ENCODE measurements at places on chromosomes 2 and 18.

GRCh38 chr2:34912084-34912483, 1313.0 kb upstream of the FAM98A start:
- DNase-seq: no peak

GRCh38 chr2:181847702-181848101, 43.8 kb upstream of the ITPRID2 start:
- DNase-seq: no peak

DNA sequence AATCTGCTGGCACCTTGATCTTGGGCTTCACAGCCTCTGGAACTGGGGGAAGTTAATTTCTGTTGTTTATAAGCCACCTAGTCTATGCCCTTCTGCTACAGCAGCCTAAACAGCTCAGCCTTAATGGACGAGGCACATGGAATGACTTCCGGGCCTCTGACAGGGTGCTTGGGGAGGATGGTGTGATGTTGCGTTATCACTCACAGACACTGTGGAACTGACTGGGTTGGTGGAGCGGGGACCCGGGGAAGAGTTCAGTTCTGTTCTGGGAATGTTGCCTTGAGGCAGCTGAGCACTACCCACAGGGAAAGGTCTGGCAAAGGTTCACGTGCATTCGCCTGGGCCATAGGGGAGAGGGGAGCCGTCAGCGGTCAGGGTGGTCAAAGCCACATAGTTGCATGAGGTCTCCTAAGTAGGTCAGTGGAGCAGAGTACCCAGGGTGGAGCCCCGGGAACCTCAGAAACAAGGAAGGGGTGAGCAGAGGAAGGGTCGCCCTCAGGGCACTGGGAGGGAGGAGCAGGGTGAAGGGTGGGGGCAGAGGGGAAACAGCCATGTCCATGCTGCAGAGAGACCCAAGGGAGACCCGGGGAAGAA, 36.2 kb downstream of the LRRFIP1 start:
- DNase-seq: no peak

- peak; percentile 11 for DNase-seq
Observed at GRCh38 chr2:246489-247144, 17.2 kb downstream of the SH3YL1 start.

- no peak for DNase-seq
Observed at GRCh38 chr2:240557808-240558207, at the start of gene ANKMY1. Gene ANKMY1, minus strand, starts transcription at chr2:240557988. Its CDS starts 653 bp downstream, at chr2:240557335.

DNA sequence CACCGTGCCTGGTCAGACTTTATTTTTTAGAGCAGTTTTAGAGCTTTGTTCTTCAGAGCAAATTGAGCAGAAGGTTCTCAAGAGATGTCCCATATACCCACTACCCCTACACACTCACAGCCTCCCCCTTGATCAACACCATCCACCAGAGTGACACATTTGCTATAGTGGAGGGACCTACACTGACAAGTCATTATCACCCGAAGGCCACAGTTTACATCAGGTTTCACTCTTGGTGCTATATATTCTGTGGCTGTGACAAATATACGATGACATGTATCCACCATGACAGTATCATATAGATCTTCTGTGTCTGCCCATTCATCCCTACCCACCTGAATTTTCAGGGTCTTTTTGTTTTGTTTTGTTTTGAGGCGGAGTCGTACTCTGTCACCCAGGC, 15.4 kb upstream of the ATP6V1C2 start:
- DNase-seq: no peak

DNA sequence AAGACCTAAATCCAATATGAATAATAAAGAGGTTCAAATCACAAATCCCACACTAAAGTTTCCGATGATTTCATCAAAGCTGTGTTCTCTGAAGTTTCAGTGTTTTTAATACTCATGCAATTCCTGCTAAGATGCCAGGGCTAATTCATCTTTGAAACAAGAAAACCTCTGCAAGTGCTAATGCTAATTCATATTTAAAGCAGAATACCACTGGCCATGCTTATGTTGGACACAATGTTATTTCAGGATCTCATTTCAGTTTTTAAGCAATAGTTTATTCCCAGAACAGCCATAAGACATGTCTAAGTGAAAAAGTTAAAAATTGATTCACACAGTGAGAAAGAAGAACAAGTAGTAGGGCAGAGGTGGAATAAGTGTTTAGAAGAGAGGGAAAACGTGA, 62.8 kb downstream of the GRB14 start:
- no peak for DNase-seq
